Mucosa of gallbladder (tissue), 1 donor: ENCODE measurements at places on chromosomes 1 and 21. TPM values are rescaled to one million over a fixed set of nuclear protein-coding genes. Genes with fewer than 3 reads are reported as not detected.

C1QB gene
- 190 TPM for total RNA-seq

ASCL5 gene
- 0.12 TPM for total RNA-seq

KCNJ9 gene
- total RNA-seq, result not detected

CHI3L1 gene
- total RNA-seq, result 0.40 TPM

NCMAP gene
- total RNA-seq, result 27.2 TPM

SPRR1A gene
- total RNA-seq, result not detected

SAMSN1 gene
- 8.8 TPM for total RNA-seq

LY9 gene
- total RNA-seq, result 3.9 TPM

GJA9 gene
- total RNA-seq, result 0.26 TPM

HPDL gene
- total RNA-seq, result 0.17 TPM

XCL2 gene
- not detected for total RNA-seq

NR1I3 gene
- not detected for total RNA-seq

RGS16 gene
- total RNA-seq, result 5.8 TPM

HMGCS2 gene
- total RNA-seq, result 22.1 TPM

MTARC1 gene
- total RNA-seq, result 13.2 TPM

NDUFS5 gene
- total RNA-seq, result 168 TPM

PLEKHA6 gene
- 115 TPM for total RNA-seq

SPRR2E gene
- total RNA-seq, result not detected

CACNA1E gene
- 0.63 TPM for total RNA-seq

KIF21B gene
- 4.9 TPM for total RNA-seq

WDR64 gene
- not detected for total RNA-seq

LYPD8 gene
- total RNA-seq, result not detected

LCE1B gene
- total RNA-seq, result not detected

PTAFR gene
- total RNA-seq, result 9.8 TPM

LRRC8C gene
- 6.0 TPM for total RNA-seq

AGRN gene
- 311 TPM for total RNA-seq

DYRK3 gene
- total RNA-seq, result 17.6 TPM

LEPROT gene
- total RNA-seq, result 67.6 TPM

TNFSF4 gene
- total RNA-seq, result 1.5 TPM

MAP3K7CL gene
- total RNA-seq, result 5.8 TPM

IFI44 gene
- total RNA-seq, result 22.7 TPM

DTL gene
- 2.9 TPM for total RNA-seq

SNX7 gene
- total RNA-seq, result 27.7 TPM

SORT1 gene
- 96.7 TPM for total RNA-seq

RGS18 gene
- total RNA-seq, result 2.4 TPM
